Inflammatory macrophage treated with lipopolysaccharide for 4 hours (primary cell): ENCODE measurements at places on chromosomes 1 and 21.
A peak's percentile ranks its signal among the peaks of the same experiment; 100 is the strongest.

DNA sequence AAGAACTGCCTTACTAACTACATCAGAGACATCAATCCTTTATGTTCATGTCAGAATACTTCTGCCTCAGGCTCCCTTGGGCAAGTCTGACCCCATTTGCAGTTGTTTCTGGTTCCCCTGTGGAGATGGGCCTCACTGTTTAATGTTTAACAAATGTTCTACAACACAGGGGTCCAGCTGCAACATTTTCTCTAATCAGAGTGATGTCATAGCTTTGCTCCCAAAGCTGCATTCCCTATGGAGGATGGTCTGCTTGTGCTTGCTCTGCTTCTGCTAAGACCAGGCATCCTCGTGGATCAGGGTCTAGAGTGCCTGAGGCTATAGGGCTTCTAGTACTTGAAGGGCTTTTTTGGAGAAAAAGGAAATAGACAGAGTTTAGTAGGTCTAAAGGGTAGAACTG, 1071.2 kb downstream of the TTLL7 start:
- no peak for DNase-seq

- DNase-seq: no peak
These were observed 45.4 kb downstream of the KCND3 start for GRCh38 chr1:111943846-111944749.

- DNase-seq: peak; percentile 11
These were observed 7.1 kb downstream of the GIPC2 start for GRCh38 chr1:78052685-78053405.

GRCh38 chr1:208917281-208917680, 666.2 kb upstream of the CAMK1G start:
- no peak for DNase-seq

- peak; percentile 49 for DNase-seq
These were observed 14.8 kb upstream of the METTL18 start for GRCh38 chr1:169809370-169810095.

DNA sequence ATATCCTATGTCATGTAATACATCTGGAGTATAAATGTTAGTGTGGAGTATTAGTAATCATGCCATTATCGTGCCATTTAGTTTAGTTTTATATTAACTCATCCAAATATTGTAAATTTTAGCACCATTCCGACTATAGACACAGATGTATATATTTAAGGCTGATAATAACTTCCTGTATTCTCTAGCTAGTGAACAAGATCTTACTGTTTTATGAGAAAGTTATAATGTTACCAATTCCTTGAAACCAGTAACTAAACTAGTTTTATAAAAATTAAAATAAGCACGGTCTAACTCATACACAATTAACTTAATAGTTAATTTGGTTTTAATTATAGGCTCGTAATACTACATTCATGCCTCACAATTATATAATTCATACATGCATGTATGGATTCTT, 808.6 kb downstream of the USP25 start:
- DNase-seq: no peak

DNA sequence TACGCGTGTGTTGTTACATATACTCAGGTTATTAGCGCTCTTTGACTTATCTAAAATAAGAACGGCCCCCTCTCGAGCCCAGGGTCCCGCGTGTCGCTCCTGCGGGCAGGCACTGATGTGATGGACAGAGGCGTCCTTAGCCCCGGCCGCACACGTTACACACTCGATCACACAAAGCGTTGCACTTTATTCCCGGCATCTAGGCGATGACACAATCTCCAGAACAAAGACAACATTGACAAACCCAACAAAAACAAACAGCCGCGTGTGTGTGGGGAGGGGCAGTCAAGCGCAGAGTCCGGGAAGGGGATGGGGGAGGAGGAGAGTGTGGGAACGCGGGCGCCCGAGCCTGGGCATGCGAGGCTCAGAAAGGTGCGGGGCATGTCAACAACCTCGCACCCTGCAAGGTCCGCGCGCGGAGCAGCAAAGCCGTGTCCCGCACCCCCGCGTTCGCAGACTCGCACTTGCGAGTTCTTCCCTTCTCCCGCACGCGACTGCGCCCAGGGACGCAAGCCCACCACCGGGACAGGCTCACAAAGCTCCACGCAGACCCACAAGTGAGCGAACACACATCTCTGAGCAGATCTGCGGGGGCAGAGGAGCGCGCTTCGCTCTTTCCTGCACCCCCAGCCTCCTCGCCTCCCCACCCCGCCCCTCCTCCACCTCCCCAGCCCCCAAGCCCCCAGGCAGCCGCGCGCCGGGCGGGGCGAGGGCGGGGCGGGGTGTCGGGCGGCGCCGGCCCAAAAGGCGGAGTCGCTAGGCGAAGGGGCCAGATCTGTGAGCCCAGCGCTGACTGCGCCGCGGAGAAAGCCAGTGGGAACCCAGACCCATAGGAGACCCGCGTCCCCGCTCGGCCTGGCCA, at the start of gene EFNA1:
Gene EFNA1, plus strand, starts transcription at position 772 of the 862 bp plus-strand sequence. CDS start 102 bp downstream, outside the sequence.
- no peak for DNase-seq

GRCh38 chr1:58885998-58886397, 102.2 kb upstream of the JUN start:
- no peak for DNase-seq

GRCh38 chr1:182134257-182134656, 72.7 kb upstream of the ZNF648 start:
- DNase-seq: no peak

GRCh38 chr1:201434266-201434665, 12.7 kb upstream of the TNNI1 start:
- DNase-seq: no peak

- peak; percentile 40 for DNase-seq
These were observed at the start of gene DIPK1A for GRCh38 chr1:92961131-92961895. Gene DIPK1A, minus strand, starts transcription at chr1:92961462. Its CDS starts 33 bp downstream, at chr1:92961429.

- DNase-seq: no peak
These were observed 321.0 kb downstream of the LTN1 start for GRCh38 chr21:28671549-28672195.

- DNase-seq: no peak
These were observed 50.7 kb downstream of the SYT14 start for GRCh38 chr1:209988706-209989105.

DNA sequence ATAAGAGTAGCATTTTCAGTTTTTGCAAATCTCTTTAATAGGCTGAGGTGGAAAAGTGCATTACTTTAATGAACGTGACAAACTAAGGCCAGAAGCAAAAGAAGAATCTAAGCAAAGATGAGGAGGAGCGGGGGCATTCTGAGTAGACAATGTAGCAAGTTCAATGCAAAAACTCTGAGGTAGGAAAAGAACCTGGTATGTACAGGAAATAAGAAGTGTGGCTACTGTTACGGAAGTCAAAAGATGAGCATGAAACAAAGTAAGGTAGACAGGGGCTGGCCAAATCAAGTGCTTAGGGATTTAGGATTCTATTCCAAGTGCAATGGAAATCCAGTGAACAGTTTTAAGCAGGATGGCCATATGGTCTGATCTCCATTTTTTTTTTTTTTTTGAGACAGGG, 63.7 kb downstream of the TOR3A start:
- no peak for DNase-seq

DNA sequence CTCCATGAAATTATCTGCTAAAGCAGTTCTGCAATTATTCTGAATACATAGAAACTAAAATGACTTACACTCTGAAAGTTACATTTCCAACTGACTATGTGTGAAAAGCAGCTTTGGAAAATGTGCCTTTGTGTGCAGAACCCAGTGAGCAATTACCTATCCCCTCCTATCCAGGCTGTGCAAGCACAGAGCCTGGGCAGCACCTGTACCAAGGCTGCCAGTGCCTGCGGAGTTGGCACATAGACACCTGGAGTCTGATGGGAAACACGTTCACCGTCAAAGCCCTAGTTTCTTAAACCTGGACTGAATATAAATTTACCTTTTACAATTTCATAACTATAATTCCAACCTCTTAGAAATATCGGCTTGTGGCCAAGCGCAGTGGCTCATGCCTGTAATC, 307.3 kb downstream of the KCNH1 start:
- no peak for DNase-seq

GRCh38 chr1:231665101-231665500, 38.5 kb downstream of the DISC1 start:
- peak; percentile 87 for DNase-seq

DNA sequence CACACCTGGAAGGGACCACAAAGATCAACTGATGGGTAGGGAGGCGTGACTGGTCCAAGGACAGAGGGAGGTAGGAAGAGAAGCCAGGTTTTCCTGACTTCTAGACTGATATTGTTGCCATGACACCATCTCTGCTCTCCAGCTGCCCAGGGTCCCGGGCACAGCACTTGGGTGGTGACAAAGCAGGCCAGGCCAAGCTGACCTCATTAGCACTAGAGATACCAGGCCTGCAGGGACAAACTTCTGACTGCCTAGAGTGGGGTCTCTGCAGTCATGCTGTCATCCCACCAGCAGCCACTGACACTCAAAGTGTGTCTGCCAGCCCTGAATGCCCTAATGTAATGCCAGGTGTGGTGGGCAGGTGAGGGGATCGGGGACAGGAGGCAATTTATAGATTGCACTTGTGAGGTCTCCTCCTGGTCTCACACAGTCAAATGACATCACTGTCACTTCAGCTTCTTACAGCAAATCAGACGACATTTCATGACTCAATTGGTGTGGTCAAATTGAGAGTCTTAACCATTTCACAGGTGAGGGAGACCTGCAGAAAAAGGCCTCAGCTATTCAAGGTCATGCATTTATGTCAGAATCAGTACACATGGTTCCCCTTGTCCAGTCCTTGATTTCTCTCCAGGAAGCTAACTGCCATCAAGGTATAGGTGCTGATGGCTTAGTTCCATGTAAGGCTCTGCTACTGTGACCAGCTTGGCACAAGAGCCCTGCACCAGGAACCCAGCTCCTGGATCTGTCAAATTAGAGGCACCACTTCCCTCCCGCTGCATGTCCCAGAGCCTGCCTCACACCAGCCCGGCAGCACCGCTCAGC, 2.7 kb downstream of the SLC9A1 start:
- DNase-seq: no peak

DNA sequence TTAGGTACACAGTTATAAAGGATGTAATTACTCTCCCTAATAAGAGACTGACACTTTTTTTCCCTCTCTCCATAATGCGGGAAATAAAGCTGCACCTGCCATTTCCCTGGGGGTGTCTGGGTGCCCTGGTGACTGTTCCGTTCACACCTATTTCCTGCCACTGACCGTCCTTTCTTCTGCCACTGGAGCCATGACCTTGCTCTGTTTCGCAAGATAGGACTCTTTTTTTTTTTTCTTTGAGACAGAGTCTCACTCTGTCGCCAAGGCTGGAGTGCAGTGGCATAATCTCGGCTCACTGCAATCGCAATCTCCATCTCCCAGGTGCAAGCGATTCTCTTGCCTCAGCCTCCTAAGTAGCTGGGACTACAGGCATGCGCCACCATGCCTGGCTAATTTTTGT, 66.1 kb upstream of the SERBP1 start:
- no peak for DNase-seq

DNA sequence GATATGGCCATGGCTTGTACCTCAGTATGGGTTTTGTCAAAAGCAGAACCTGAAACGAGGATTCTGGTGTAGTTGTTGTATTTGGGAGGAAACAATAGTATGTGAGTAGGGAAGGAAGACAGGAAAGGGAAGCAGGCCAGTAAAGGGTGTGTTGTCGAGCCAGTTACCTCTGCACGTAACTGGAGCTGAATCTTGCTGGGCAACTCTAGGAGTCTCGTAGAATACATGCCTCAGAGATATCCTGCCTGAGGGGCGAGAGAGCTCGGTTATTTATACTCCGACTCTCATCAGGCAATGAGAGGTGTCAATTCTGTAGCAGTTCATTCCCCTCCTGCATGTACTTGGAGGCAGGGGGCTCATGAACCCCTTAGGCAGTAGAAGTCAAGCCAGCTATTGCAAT, 45.9 kb upstream of the KIF26B start:
- no peak for DNase-seq

DNA sequence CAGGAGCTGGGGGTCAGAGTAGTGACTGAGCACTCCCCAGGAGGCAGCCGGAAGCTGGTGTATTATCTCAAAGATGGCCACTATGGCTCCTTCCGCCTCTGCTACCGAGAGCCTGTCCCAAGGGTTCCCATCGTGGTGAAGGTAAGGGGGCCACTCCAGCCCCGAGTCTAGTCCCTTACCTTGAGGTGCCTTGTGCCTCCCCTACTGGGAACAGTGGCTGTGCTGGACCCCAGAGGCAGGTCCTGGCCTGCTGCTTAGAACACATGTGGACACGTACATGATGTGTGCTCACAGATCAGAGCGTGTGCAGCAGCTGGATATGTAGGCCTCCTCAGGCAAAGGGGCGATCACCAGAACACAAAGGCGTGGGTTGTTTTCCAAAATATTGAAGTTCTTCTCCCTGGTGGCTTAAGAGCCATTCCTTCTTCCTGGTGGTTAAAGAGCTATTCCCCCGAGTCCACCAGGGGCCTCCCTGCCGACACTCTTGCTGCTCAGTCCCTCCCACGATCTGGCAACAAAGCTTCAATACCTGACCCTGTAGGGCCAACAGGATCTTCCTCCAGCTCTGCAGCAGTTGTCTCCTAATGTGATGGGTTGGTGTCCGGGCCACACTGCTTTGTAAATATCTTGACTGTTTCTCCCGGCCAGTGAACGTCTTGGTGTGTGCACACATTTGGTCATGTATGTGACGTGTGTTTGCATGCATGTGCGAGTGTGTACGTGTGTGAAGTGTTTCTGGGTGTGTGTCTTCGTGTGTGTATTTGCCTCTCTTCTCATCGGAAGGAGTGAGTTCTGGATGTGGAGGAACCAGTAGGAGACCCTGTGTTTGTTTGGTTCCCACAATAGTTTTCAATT, 68.4 kb upstream of the TINAGL1 start:
- no peak for DNase-seq

GRCh38 chr1:206824331-206824730, 41.1 kb upstream of the IL20 start:
- peak; percentile 65 for DNase-seq

- DNase-seq: peak; percentile 99
These were observed 13.4 kb downstream of the PLEKHO1 start for GRCh38 chr1:150162862-150163706.
